Astrocyte (in vitro differentiated cells and primary cell): ENCODE measurements at places on chromosomes 13 and 19.

GRCh38 chr19:48737360-48737998, 2.9 kb downstream of the RASIP1 start:
- H3K4me1 ChIP-seq = peaks cover 4% of the 10 kb centered on the region
- H3K27me3 ChIP-seq = peaks cover 10% of the 10 kb centered on the region
- DNase-seq = no peak
- no peak overlapping the region for H3K27ac ChIP-seq

GRCh38 chr13:113850722-113851479, 13.0 kb downstream of the GAS6 start:
- no peaks in the 10 kb centered on the region for H3K27me3 ChIP-seq
- peaks cover 3% of the 10 kb centered on the region for H3K36me3 ChIP-seq
- no peak for DNase-seq
- no peak overlapping the region for H3K4me3 ChIP-seq
- no peak overlapping the region for H3K27ac ChIP-seq

DNA sequence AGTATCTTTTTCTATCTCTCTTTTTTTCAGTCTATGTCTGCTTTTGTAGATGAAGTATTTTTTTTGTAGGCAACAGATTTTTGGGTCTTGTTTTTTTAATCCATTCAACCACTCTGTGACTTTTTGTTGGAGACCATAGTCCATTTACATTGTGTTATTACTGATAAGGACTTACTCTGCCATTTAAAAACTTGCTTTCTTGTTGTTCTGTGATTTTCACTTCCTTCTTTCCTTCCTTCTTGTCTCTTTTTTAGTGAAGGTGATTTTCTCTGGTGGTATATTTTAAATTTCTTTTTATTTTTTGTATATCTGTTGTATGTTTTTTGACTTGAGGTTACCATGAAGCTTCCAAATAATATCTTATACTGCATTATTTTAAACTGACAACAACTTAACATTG, 79.5 kb downstream of the COG6 start:
- no peaks in the 10 kb centered on the region for H3K4me1 ChIP-seq
- no peak for DNase-seq
- peaks cover 3% of the 10 kb centered on the region for H3K36me3 ChIP-seq
- H3K27me3 ChIP-seq = no peaks in the 10 kb centered on the region

DNA sequence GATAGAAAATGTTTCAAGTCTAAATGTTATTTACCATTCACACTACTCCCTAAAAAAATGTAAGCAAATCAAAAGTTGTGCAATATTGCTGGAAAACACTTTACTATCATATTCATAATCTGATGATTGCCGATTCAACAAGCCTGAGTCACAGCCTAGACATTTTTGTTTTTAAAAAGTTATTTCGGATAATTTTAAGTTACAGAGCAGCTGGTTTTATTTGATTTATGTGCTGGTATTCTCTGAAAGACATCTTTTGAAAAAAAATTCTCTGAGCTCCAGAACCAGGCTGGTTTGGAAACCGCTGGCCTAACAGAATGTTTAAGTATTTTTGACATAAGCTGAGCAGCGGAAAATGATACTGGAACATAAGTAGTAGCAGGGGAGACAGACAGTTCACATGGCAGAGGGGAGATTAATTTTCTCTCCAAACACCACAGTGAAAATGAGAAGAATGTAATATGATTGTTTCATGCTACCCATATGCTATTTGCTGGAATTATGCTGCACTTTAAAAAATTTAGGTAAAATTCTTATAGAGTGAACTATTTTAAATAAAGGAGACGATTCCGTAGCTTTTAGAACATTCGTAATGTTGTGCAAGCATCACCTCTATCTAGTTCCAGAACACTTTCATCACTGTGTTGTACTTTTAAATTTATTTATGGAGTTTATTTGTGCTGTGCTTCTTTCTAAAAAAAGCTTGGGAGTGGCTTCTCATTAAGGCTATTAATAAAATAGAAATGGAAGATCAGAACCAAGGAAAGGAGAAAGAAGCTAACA, 36.1 kb downstream of the TBC1D4 start:
- H3K27ac ChIP-seq = no peak overlapping the region
- no peaks in the 10 kb centered on the region for H3K27me3 ChIP-seq
- H3K4me1 ChIP-seq = no peaks in the 10 kb centered on the region
- no peak for DNase-seq
- H3K4me3 ChIP-seq = no peak overlapping the region
- H3K36me3 ChIP-seq = no peaks in the 10 kb centered on the region

DNA sequence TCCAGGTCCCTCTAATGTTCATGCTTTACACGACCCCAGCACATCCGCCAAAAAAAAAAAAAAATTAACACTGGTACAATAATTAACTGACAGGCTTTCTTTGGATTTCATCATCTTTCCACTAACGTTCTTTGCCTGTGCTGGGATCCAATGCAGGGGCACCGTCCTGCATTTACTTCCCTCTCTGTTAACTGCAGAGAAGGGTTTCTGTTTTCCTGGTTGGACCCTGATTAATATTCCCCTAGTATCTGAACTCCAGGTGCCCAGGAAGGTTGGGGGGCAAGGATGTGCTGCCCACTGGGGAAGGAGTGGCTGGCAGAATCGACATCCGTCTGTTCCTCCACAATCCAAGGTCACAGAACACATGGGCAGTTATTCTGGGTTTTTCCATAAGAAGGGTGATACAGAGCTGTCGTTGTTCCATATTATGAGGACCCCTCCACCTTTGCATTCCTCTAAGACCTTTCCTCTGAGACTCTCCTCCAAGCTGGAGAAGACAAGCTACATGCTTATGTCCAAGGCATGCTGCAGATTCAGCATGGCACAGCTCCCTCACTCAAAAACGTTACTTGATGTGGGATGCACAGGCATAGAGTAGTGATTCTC, 4.5 kb upstream of the LAIR1 start:
- H3K4me3 ChIP-seq = no peak overlapping the region
- DNase-seq = no peak
- H3K36me3 ChIP-seq = no peaks in the 10 kb centered on the region
- no peaks in the 10 kb centered on the region for H3K4me1 ChIP-seq
- H3K27me3 ChIP-seq = no peaks in the 10 kb centered on the region
